ENCODE measurements at places on chromosomes 16 and 17.

GRCh38 chr16:17205279-17206211 is 265.2 kb downstream of the XYLT1 start:
- DNase-seq: no peak

GRCh38 chr16:57859331-57859730 is 57.0 kb upstream of the KIFC3 start:
- no peak for DNase-seq

DNA sequence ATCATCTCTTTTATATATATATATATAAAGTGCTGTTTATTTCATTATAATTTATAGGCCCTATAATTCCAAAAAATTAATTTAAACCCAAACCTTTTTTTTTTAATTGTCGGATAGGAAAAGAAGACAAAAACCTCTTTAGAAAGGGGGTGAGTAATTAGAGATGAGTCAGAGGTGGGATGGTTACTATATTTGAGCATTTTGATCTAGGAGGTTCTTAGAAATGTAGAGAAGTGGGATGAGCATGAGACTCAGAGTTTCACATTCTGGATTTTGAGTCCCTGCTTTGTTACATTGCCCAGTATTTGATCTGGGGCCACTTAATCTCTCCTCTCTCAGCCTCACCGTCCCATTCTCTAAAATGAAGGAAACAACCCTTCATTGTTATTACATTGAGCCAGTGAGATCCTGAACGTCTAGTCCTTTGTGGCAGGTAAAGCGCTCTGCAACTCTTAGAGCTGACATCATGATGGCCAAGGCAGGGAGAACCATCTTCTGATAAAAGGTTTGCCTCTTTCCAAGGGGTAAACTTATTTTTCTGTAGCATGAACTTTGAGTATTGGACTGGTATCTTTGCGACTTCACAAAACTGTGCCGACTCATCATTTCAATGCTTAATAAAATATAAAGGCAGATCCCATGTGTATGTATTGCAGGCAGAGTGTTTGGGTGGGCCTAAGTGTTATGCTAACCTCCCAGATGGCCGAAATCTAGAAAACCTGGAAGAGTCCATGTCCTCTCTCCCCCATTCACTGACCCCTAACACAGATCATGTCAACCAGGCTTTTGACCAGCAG is 21.3 kb downstream of the HS3ST3B1 start:
- no peak for DNase-seq

GRCh38 chr17:70810609-70811008 is 641.3 kb downstream of the KCNJ2 start:
- no peak for DNase-seq

- no peak for DNase-seq
Observed at GRCh38 chr16:75093598-75094540, 22.7 kb downstream of the LDHD start.

- DNase-seq: no peak
Observed at GRCh38 chr17:62800585-62800984, 7.5 kb downstream of the MARCHF10 start.

DNA sequence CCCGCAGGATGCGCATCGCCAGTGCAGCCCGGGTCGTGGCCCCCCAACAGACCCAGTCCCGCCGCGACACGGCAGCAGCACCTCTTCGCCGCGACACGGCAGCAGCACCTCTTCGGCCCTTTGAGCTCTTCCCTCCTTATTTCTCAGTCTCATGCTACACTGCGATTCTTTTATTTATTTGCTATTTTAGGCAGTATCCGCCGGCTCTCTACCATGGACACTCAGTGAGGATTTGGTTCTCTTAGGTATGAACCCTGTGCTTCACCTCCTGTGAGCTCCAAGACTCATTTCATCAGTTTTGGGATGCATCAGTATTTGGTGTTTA is 8.3 kb upstream of the MAP2K3 start:
- DNase-seq: no peak

DNA sequence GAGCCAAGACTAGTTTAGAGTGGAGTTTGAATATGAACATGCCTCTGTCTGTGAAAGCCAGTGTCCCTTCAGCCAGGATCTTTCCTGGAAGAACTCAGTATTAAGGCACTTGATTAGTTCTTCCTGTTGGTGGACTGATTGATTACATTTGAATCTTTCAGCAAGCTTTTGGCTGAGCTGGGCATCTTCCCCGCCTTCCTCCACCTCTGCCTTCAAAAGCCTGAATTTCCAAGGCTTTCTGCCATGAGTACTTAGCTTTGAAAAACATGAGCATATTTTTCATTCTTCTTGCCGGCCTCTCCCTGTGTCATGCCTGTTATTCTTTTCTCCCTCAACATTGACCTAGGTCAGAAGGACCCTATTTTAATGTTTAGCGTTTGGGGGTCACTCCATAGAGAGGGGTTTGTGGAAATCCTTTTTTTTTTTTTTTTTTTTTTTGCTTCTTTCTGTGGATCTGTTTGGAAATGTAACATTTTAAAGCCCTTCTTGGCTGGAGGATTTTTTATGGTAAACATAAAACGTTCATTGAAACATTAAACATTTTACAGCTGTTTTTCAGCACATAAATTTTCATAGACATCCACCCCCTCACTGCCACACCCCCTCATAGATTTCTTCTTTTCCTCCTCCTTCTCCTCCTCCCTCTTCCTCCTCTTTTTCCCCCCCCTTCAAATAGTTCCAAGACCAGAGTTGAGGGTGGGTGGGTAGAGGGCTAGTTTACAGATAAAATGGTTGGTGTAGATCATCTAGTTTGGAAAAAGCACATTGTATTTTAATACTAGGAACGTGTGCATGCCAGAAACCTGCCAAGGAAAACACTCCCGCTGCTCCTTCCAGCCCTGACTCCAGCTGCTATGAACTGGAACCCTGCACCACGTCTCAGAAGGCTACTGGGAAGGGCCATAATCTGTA is 645.9 kb downstream of the WWOX start:
- no peak for DNase-seq

GRCh38 chr17:51668155-51668962 is 408.0 kb downstream of the UTP18 start:
- DNase-seq: no peak

- DNase-seq: peak; percentile 76
Observed at GRCh38 chr16:8868416-8869211, at the start of gene CARHSP1. CARHSP1 (minus strand) TSS chr16:8869006; CDS start chr16:8859328, 9,678 bp downstream.

DNA sequence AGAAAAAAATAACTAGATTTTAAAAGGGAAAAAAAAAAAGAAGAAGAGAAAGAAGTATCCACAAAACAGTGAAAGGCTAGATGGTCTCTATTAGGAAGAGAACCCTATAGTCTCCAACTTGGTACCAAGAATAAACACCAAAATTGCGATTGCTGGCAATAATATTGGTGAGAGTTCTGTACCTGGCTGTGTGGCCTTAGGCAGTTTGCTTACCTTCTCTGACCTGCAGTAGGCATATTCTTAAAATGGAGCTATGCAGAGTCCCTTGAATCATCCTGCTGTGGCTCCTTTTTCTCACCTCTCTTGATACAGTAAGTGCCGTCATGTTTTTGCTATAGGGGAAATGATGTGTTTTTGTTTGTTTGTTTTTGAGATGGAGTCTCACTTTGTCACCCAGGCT is 35.1 kb downstream of the BRCA1 start:
- no peak for DNase-seq

DNA sequence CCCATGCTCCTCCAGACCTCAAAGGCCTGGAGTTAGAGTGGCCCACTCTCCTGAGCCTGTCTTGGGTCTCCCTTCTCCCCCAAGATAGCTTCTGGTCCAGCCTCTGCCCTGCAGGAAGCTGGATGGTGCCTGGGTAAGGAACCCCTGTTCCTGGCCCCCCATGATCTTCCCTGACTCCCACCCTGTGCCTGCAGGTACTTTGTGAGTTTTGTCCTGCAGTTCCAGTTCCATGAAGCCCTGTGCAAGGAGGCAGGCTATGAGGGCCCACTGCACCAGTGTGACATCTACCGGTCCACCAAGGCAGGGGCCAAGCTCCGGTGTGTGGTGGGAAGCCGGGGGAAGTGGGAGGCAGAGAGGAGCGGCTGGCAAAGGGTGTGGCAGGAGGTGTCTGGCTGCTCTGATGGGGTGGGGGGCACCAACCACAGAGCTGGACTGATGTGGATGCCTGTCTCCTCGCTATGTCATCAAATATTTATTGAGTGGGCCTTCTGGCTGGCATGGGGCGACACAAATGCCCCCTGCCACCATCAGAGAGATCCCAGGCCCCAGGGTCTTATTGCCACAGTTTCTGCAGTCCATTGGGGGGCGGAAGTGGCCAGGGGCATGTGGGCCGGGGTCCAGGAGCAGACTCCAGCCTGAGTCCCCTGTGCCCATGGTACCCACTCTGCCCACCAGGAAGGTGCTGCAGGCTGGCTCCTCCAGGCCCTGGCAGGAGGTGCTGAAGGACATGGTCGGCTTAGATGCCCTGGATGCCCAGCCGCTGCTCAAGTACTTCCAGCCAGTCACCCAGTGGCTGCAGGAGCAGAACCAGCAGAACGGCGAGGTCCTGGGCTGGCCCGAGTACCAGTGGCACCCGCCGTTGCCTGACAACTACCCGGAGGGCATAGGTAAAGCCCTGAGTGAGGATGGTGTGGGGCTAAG is 7.1 kb downstream of the ACE start:
- DNase-seq: no peak

DNA sequence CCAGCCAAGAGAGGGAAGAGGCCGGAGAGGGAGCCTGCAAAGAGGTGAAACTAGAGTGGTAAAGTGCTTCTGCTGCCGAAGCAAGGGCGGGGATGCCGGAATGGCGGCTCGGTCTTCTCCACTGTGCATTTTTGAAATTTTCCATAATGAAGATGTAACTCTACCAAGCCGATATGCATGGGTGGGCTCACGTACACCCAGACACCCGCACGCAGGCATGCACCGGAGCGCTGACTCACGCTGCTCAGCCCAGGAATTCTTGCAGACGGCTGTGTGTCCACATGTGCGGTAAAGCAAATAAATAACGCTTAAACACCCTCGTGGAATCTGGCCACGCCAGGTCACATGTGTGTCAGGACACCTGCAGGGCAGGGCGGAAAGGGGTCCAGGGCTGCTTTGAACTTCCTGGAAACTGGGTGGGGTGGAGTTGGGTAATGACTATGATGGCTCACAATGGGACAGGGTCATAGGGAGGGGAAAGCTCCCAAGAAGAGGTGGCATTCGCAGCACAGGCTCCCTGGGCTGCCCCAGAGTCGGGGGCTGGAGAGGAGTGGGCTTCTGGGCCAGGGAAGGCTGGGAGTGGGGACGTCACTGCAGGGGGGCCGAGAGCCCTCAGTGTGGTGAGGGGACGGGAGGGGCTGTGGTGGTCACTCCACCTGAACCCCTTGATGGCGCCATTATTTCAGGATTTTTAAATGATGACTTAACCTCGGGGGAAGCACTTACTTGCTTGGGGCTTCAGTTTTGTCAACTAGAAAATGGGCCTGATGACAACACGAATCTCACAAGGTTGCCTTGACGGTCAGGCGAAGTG is 265.5 kb downstream of the PARN start:
- no peak for DNase-seq

DNA sequence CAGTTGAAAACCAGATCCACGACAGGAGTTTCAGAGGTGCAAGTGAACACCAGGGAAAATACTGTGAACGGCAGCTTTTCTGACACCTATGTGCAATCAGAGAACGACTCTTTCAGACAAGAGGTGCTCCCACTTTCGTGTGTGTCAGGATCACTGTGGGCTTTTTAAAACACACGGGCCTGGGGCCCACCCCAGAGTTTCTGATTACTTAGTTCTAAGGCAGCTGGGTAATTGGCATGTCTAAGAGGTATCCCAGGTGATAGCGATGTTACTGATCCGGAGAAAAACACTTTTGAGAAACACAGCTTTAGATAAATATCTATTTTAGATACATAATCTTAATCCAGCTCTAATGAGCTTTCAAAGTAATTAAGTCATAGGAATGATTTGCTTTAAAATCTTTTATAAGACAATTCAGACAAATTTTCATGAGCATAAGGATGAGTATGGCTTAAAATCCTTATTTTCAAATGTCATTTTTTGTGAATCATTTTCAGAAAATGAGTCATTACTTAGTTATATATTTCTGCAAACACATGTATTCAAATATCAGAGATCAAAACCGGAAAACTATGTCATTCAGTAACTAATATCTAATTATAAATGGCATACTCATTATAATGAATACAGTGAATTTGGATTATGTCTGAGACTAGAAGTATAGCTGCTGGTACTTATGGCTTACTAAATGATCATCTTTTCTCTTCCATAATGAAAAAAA is 217.9 kb upstream of the PSMD7 start:
- DNase-seq: no peak

- no peak for DNase-seq
Observed at GRCh38 chr16:51755039-51755501, 604.0 kb upstream of the SALL1 start.

DNA sequence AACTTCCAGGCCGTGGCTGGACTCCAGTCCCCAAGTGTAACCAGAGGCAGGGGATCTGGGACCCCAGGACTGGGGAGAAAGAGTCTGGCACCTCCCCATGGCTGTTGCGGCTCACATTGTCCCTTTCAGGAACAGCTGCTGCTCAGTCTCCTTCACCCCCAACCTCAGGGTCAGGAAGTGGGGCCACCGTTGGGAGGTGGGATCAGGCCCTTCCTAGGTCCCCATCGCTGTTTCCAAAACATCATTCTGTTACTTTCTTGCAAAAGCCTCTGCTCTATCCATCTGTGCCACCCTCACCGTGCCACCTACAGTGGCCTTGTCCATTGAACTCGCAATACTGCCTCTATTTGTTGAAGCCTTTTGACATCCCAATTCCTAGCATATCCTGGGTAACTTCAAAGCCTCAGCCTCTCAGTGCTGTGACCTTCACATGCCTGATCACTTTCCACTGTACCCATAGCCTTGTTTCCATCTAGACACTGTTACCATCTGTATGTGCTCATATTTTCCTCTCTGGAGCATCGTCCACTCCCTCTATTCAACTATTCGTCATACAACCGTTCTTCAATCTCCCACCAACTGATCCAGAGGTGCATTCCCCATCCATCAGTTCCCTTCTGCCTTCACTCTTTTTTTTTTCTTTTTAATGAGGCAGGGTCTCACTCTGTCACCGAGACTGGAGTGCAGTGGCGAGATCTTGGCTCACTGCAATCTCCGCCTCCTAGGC is 15.0 kb upstream of the SRCIN1 start:
- DNase-seq: no peak

DNA sequence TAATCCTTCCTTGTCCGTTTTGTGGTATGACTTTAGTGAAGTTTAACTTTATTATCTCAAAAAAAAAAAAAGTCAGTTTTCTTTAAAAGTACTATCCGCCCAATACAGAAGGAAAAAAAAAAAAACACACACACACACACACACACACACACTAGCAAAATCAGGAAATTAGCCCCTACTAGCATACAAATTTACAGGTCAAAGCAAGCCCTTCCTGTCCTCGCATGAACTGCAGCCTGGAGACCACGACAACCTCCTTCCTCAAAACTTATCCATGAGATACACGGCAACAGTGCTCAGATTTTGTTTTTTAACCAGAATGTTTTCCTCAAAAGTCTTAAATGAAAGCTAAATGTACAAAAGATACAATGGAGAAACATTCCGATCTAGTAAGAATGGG is 16.2 kb downstream of the NCOR1 start:
- no peak for DNase-seq

- no peak for DNase-seq
Observed at GRCh38 chr17:68981288-68981687, 26.1 kb upstream of the ABCA8 start.

- DNase-seq: no peak
Observed at GRCh38 chr16:79113826-79114225, 486.7 kb downstream of the MAF start.

GRCh38 chr16:87017371-87018012 is 299.7 kb downstream of the C16orf95 start:
- DNase-seq: no peak

GRCh38 chr16:65749506-65749905 is 617.0 kb upstream of the CDH5 start:
- no peak for DNase-seq

- no peak for DNase-seq
Observed at GRCh38 chr16:47715442-47716083, 254.4 kb downstream of the PHKB start.
